ENCODE measurements at places on chromosomes 6 and 20.

GRCh38 chr6:153140299-153140698 is 9.2 kb upstream of the RGS17 start:
- no peak for DNase-seq

DNA sequence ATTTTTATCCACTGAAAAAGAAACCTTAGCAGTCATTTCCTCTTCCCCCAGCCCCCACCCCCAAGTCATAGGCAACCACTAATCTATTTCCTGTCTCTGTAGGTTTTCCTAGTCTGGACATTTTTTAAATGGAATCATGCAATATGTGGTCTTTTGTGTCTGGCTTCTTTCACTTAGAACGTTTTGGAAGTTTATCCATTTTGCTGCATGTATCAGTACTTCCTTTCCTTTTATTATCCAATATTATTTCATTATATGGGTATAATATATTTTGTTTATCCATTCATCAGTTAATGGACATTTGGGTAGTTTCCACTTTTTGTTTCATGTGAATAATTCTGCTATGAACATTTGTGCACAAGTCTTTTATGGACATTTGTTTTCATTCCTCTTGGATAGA is 99.3 kb upstream of the BMP5 start:
- DNase-seq, result no peak

DNA sequence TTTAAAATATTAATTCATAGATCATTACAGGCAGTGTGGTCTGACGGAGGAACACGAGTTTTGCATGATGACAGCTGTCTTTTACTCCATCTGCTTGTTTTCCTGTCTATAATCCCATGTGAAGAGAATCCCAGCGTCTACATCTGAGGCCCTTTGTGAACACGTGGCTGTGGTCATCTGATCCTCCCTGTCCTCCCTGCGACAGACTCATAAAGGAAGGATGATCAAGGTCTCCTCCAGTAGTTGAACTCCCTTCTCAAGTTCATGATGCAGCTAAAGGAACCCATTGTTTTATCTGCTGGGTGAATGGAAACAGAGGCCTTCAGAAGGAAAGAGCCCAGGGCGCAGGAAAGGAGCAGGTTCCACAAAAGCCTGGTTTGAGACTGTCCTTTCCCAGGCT is 435.8 kb upstream of the JARID2 start:
- DNase-seq, result no peak

- no peak for DNase-seq
Observed at GRCh38 chr6:26187981-26188635, 100.9 kb downstream of the HFE start.

DNA sequence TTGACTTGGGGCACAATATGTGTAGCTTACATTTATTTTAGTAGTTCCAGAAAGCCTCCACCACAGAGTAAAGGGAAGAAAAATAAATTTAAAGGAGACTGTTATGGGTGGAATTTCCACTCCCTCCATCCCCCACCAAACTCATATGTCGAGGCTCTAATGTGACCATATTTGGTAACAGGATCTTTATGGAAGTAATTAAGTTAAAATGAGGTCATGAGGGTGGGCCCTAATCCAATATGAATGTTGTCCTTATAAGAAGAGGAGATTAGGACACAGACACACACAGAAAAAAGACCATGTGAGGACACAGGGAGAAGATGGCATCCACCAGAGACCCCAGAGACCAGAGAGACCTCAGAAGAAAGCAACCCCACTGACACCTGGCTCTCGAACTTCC is 189.7 kb downstream of the EDN1 start:
- no peak for DNase-seq

DNA sequence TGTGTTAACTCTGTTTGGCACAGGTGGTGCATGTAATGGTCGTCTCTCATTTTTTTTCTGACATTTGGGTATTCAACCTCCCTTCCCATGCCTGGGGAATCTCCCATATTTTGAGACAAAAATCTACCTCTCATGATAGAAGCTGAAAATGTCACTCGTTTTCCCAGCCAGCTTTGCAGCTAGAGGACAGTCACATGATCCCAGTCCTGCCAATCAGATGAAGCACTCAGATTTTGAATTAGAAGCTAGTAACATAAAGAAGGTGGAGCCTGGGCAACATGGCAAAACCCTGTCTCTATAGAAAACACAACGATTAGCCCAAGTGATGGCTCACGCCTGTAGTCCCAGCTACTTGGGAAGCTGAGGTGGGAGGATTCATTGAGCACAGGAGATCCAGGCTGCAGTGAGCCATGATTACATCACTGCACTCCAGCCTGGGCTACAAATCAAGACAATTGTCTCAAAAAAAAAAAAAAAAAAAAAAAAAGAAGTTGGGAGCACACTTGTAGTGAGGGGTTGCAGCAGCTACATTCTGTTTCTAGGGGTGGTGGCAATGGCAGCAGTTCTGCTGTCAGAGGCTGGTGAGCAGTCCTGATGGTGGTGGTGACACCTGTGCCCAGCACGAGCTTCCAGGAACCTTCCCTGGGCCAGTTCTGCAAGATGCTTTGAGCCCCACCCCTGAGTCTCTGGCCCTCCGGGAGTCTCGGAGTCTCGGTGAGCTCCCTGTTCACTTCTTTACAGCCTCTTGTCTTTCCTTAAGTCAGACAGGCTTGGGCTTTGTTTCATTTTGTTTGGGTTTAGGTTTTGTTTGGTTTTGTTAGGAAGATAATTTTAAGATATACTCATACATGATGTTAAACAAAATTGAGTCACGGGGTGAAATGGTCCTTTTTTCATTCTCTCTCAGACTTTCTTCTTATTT is 94.1 kb upstream of the KCNG1 start:
- no peak for DNase-seq

DNA sequence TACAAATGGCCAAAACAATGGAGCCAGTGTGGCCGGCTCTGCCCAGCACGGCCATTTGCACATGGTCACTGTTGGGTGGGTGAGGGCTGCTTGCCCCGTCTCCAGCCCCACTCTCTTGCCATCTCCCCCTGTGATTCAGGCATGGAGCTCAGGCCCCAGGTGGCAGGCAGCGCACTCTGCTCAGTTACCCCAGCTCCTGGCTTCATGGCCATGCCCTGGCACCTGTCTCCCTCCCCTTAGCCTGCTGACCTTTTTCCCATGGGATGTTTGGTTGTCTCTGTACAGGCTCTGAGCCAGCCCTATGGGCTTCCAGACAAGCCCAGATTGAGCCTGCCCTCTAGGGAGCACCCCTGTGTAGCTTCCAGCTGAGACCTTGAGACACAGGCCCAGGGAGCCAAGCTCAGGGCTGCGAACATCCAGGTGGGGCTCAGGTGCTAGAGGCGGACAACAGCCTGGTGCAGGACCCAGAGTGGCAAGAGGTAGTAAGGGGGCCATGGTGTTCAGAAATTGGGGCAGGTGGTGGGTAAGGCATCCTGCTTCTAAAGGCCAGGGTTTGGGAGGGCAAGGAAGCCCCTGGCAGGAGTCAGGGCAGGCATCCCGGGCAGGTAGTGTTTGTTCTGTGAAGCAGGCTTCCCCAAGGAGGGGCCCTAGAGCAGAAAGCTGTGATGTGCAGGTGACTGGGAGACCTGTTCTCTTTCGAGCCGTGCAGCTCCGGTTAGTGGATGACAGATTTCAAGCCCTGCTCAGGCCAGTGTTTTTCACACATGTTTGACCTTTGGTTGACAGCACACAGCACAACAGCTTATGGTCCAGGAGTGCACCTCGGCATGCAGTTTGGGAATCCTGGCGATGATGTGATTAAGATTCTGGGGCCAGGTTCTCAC is 17.7 kb downstream of the SYNJ2 start:
- DNase-seq, result no peak

DNA sequence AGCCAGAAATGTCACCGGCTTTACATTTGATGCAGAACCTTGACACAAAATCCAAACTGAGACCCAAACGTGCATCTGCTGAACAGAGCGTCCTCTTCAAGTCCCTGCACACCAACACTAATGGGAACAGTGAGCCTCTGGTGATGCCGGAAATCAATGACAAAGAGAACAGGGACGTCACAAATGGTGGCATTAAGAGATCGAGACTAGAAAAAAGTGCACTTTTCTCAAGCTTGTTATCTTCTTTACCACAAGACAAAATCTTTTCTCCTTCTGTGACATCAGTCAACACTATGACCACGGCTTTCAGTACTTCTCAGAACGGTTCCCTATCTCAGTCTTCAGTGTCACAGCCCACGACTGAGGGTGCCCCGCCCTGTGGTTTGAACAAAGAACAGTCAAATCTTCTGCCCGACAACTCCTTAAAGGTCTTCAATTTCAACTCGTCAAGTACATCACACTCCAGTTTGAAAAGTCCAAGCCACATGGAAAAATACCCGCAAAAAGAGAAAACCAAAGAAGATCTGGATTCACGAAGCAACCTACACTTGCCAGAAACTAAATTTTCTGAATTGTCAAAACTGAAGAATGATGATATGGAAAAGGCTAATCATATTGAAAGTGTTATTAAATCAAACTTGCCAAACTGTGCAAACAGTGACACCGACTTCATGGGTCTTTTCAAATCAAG is 108.4 kb downstream of the RTN4IP1 start:
- peak; percentile 38 for DNase-seq

GRCh38 chr6:47440719-47441118 is 36.9 kb upstream of the CD2AP start:
- DNase-seq, result no peak

DNA sequence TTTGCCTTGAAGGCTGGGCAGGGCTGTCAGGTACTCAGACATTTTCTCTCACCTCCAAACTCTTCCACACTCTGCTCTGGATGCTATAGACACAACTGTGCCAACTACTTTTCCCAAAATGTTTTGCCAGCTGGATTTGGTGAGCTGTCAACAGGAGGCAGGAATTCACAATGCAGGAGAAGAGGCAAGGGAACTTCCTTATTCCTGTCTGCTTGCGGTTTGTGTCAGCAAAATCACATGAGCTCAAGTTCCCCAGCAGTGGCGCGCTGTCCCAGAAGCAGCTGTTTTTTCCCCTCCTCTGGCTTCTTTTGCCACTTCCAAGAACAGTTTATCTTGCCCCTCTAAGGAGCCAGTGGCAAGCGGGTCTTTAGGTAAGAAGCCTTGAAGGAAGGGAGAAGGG is 608.2 kb downstream of the PRKN start:
- peak; percentile 28 for DNase-seq

DNA sequence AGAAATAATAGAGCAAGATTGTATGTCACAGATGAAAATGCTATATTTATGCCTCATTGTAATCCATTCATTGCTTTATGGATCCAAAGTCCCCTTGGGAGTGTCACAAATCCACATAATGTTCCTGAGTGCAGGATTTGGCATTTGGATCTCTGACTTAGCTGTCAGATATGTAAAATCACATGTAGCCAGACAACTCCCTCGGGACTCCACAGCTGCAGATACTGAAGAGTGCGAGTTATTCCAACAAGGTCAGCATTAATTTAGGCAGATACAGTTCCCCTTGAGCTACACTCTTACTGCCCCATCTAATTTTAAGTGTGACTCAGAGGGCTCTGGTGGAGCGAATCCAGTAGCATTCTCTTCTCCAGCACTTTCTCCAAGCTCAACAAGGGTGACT is 433.2 kb downstream of the CD83 start:
- peak; percentile 75 for DNase-seq

- DNase-seq, result no peak
Observed at GRCh38 chr6:11763460-11764249, 14.9 kb downstream of the ADTRP start.

DNA sequence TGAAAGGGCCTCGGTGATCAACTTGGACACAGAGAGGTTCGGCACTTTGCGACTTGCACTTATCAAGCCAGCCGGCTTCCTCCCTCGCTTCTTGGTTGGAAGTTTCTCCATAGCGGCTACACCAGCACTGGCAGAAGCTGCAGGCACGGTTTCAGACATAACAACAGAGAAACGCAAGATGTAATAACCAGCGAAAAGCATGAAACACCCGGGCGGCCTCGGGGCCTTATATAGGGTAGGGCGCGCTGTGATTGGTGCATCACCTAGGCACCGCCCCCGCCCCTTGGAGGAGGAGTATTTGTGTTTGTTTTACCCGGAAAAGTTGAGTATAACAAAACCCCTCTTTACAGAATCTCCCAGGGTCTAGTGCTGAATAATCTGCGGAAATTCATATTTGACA is 20.7 kb downstream of the HFE start:
- no peak for DNase-seq

DNA sequence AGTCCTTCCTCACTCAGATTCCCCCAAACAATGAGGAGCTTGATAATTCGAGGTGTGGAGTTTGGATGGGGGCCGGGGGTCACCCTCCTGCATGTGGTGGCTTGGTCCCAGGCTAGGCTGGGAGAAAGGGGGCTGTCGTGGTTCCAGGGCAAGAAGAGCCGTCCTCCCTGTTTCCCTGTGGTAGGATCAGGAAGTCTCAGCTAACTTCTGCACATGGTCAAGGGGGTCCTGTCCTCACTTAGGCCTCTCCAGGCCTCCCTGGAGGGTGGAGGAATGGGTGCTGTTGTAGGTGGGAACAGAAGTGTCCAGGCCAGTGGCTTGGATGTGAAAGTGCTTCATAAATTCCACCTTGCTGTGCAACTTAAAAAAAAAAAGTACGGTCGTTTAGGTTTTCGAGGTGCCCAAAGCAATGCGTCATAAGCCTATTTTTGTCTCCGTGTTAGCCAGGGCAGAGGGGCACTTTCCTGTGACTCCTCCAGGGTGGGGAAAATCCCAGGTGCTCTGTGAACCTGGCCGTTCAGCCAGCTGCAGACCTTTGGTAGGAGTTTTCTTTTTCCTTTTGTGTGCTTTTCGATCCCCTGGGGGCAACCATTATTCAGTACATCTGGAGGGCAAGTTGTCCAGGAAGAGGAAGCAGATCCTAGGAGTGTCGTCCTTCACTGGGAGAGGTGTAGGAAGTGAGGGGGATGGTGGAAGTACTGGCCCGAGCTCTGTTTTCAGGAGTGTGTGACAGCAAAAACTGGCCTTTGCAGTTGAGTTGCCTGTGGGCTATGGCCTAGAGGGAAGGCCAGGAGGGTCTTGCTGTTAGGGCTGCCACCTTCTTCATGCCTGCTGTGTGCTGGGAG is 9.6 kb downstream of the IGF2R start:
- DNase-seq, result no peak

DNA sequence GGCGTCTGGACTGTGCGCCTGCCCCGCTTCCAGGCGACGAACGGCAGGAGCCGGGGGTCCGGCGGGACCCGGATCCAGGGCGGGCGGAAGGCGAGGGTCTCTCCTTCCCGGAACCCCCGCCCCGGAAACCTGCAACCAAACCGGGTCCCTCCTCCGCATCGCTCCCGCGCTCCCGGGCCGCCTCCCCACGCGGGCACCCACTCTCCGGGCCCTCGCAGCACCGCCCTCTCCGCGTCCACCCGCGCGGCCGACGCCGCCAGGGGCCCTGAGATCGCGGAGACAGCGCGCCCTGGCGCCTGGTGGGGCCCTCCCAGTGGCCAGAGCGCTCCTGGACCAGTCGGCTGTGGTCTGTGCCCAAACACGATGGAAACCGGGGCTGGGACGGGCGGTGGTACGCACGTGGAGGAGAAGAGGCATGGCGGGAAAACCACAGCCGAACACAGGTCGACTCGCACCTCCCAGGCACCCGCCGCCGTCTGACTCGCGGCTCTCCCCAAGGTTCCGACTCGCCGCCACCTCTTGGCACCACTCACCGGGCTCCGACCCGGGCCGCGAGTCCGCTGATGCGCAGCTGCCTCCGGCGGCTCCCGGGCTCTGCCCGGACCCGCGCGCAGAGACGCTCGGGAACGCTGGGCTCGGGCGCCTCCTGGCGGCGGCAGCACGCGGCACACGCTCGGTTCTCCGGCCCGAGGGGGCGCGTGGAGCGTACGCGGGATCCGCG is 7.9 kb downstream of the NKX2-2 start:
- DNase-seq, result peak; percentile 37

- no peak for DNase-seq
Observed at GRCh38 chr6:125107896-125108295, 45.7 kb upstream of the TPD52L1 start.

- DNase-seq, result no peak
Observed at GRCh38 chr6:100803264-100804045, 77.7 kb downstream of the ASCC3 start.

- no peak for DNase-seq
Observed at GRCh38 chr20:11375966-11376365, 541.7 kb upstream of the BTBD3 start.
